ENCODE measurements at places on chromosomes 6 and 20.

DNA sequence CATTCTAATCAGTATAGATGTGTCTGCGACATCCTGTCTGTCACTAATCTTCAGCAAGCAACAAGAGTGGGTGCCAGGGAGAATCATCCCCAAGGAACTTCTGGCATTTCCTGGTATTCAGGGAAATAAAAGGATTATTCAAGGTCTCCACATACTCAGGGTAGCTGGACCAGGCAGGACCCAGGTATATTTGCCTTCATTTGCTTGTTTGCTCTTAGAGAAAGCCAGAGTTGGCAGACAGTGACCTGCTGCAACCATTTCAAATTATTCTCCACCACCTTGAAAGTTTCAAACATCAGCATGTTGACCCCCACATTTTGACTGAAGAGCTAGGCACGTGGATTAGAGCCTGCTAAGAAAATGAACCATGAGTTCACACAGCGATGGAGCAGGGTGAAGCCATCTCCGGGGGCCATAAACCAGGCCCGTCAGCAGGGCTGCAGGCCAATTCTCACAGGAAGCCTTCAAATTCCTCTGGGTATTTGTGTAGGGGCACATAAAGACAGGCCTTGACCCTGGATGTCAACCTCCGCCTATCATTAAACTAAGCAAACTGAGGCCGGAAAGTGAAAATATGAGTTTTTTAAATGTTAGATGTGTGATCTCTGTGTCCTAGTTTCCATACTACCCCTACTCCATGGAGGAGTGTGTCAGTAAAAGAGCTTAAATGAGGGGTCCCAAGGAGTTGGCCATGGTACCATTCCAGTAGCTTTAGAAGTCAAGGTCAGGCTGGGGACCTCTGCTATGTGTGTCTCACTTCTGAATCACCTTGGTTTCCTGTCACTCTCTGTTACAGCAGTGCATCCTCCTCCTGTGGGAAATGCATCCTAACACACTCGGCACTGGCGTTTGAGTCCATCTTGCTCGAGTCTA is 32.9 kb downstream of the TRAM2 start:
- DNase-seq: no peak

DNA sequence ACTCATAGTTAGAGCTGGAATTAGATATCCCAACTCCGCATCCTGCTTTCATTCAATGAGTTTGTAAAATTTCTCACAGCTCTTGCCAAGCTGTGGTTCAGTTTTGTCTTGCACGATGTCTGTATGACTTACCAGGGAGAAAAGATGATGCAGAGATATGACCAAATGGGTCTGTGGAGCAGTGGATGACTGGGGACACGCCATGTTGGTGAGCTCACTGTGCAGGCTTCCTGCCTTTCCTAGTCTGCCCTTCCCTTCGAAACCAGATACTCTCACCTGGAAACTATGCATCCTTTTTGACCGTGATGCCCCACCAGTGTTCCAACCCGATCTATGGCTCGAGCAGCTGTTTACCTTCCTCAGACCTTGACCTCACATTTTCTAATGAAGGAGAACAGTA is 262.7 kb upstream of the BMP2 start:
- no peak for DNase-seq

GRCh38 chr20:28616354-28616753 is 2641.1 kb upstream of the DEFB115 start:
- no peak for DNase-seq

DNA sequence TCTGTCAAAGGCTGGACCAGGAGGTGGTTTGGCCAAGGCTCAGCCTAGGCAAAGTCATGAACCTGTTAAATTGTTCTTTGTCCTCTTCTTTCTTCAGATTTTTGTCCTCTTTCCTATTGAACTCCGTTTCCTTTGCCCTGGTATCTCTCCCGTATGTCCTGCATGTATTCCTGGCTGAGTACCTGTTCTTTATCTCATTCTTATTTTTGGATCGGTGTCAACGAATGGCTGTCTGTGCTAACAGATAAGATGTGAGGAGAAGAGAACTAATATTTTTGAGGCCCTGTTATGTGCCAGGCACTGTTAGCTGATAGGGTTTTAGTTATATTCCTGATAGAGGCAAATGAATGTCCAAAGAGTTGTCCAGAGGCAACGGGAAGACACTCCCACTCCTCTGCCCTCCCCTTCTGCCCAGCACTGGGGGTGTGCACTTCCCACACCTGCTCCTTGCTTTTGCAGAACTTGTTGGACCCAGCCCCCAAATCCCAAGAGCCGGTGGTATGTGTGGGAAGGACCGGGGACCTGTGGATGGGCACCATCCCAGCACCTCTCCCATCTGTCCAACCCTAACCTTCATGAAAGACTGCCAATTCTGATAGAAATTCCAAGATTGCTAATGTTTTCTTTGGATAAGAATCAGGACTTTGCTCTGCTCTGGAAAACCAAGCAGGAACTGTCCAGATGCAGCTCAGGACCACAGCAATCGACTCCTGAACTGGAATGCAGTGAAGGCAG is 20.6 kb downstream of the MMP24OS start:
- no peak for DNase-seq

- DNase-seq: no peak
These were observed 618 bp downstream of the RTN4IP1 start for GRCh38 chr6:106628658-106629102.

GRCh38 chr20:39913274-39913673 is 775.8 kb downstream of the MAFB start:
- no peak for DNase-seq

- no peak for DNase-seq
These were observed 104.5 kb downstream of the DHX35 start for GRCh38 chr20:39066471-39067242.

DNA sequence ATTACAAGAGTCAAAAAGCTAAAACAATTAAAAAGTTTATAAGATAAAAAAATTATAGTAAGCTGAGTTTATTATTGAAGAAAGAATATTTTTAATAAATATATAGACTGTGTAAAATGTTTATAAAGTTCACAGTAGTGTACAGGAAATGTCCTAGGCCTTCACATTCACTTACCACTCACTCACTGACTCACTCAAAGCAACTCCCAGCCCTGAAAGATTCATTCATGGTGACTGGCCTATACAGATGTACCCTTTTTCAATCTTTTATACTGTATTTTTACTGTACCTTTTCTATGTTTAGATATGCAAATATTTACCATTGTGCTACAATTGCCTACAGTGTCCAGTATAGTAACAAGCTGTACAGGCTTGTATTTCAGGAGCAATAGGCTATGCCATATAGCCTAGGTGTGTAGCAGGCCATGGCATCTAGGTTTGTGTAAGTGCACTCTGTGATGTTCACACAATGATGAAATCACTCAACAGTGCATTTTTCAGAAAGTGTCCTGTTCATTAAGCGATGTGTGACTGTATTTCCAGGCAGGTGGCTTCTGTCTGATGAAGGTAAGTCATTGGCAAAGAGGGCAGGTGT is 130.2 kb downstream of the BTBD3 start:
- DNase-seq: no peak

GRCh38 chr6:25962149-25963127 is at the start of gene TRIM38:
TRIM38 (plus strand) TSS chr6:25962802; CDS start chr6:25966523, 3,721 bp downstream.
- peak; percentile 28 for DNase-seq
